Activated B cell treated with CpG ODN at 0.5 μM for 24 hours (primary cell): ENCODE measurements at places on chromosomes 7 and 10.
A peak's percentile ranks its signal among the peaks of the same experiment; 100 is the strongest.

- no peak for DNase-seq
Measured at GRCh38 chr10:100697070-100697469, 48.3 kb upstream of the PAX2 start.

- no peak for DNase-seq
Measured at GRCh38 chr7:80760292-80760691, 121.8 kb downstream of the CD36 start.

GRCh38 chr10:49419005-49419404 lies 23.1 kb upstream of the DRGX start:
- no peak for DNase-seq

DNA sequence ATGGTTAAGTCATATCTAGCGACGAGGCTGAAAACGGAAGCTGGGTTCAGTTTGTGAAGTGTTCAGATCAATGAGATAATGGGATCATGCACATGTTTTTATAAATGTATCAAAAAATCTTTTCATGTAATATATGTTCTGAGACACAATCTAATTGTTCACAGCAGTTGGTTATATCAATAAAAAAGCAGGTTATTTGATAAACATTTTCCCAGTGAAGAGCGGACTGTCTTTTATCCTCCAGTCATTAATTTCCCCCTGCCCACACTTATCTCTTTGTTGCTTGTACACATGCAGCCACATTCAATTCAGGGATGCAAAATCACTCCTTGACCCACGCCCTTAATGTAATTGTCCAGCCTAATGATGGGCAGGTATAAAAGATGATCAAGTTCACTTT lies 563.1 kb downstream of the INHBA start:
- DNase-seq, result no peak

DNA sequence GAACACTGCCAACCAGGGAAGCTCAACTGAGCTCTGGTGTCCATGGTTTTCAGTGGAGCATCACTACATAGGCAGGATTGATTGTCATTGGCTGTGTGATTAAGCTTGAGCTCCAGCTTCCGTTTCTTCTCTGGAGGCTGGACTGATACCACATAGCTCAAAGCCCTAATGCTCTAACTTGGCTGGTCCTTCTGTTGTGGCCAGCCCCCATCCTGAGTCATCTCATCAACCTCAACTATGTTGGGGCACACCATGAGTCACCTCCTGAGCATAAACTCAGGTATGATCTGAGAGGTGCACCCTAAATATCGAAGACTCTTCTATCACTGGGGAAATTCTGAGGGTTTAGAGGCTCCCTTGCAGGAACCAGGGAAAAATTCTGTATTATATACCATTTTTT lies 114.5 kb upstream of the INHBA start:
- DNase-seq, result no peak

GRCh38 chr10:234708-235406 lies 99.6 kb downstream of the ZMYND11 start:
- DNase-seq, result no peak

DNA sequence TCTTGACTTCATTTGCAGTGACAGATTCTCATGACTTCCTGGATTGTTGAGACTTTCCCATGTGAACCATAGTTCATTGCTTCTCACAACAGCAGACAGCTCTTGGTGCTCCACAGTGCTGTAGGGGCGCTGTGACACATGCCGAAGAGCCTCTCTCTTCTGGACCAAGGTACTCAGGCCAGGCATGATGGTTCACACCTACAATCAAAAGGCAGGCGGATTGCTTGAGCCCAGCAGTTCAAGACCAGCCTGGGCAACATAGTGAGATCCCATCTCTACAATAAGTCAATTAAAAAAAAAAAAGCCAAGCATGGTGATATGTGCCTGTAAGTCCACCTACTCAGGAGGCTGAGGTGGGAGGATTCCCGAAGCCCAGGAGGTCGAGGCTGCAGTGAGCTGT lies 354.5 kb downstream of the GALNT17 start:
- DNase-seq, result no peak

GRCh38 chr7:6272481-6273323 lies at the start of gene CYTH3:
CYTH3 (minus strand) TSS chr7:6272624; CDS start chr7:6272507, 117 bp downstream.
- DNase-seq, result peak; percentile 95

DNA sequence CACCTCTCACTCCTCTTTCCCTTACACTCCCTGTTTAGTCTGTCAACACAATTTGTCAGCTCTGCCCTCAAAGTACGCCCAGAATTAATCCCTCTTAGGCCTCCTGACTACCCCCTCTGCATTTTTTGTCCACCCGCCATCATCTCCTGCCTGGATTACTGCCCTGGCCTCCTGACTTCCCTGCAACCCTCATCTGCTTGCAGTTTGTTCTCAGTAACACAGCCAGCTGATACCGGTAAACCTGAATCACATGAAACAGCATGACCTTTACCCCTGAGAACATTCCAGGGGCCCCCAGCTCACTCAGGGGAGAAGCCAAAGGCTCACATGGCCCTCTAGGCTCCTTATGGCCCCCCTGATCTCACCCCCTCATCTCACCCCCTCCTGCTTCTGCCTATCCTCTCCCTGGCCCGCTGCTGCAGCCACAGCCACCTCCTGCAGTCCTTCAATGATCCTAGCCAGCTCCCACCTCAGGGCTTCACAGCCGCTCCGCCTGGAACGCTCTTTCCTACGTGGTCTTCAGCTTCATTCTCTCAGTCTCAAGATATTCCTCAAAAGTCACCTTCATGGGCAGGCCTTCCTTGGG lies 8.9 kb downstream of the C10orf53 start:
- no peak for DNase-seq

GRCh38 chr7:46355331-46355730 lies 434.3 kb upstream of the IGFBP3 start:
- no peak for DNase-seq

DNA sequence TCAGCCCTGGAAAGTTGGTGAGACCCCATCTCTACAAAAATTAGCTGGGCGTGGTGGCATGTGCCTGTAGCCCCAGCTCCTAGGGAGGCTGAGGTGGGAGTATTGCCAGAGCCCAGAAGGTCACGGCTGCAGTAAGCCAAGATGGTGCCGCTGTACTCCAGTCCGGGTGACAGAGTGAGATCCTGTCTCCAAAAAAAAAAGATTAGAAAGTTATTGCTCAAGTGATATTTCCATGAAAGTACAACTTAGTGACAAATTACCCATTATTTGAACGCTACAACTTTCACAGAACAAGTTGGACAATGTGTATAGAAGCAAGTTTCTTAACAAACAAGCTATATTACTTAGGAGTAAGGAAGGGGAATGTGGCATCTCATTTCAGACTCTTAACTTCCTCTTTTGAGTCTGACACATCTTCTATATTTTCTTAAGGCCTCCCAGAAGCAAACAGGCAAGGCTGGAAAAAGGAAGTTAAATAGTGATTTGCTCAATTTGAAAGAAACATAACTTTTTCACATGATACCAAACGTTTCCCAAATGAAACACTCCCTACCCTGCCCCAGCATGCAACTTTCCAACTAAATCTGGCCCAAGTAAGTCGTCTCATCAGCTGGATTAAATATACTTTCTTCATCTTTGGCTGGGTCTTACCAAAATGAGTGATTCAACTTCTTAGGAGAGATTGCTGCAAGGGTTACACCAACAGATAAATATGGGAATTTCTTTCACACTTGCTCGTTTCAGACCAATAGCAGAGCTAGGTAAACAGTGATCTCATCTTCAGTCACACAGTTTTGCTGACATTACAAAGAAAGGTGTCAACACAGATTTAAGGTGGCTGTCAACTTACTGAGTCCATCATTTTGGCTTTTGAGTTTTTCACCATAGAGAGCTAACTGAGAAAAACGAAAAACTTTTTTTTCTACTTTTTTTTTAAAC lies 66.3 kb upstream of the KLF6 start:
- DNase-seq, result no peak

DNA sequence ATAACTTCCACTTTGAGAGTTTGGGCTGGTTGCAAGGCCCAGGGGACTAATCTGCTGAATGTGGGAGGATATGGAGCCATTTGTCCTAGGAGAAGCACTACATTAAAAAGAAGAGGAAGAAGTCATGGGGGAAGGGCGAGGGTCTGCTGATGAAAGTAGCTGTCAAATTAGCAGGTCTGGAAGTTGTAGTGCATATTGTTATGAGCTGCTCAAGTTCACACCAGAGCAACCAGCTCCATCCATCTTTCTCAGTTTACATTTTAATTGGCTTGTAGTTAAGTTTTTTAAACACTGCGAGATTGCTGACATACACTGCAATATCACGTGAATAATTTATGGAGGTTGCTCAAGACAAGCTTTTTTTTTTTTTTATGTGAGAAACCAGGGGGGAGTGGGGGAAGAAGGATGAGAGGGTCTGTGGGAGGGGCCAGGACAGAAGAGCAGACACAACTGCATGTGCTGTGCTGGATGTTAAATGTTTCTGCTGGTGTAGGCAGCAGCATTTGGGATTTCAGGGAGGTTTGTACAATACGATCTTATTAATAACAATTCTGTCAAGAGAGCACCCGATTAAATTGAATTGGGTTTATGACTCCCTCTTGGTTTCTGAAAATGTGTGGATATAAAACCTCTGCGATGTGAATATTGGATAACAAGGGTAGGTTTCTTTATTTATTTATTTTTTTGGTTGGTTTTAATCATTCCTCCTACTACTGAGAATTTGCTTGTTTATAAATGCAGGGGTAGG lies 759.0 kb upstream of the GALNT17 start:
- no peak for DNase-seq

- DNase-seq, result no peak
Measured at GRCh38 chr10:73597346-73597745, 6.2 kb upstream of the USP54 start.
